ENCODE measurements at places on chromosomes 12 and 14.

- no peak for DNase-seq
These were observed 197.3 kb upstream of the RGS6 start for GRCh38 chr14:71734885-71735284.

DNA sequence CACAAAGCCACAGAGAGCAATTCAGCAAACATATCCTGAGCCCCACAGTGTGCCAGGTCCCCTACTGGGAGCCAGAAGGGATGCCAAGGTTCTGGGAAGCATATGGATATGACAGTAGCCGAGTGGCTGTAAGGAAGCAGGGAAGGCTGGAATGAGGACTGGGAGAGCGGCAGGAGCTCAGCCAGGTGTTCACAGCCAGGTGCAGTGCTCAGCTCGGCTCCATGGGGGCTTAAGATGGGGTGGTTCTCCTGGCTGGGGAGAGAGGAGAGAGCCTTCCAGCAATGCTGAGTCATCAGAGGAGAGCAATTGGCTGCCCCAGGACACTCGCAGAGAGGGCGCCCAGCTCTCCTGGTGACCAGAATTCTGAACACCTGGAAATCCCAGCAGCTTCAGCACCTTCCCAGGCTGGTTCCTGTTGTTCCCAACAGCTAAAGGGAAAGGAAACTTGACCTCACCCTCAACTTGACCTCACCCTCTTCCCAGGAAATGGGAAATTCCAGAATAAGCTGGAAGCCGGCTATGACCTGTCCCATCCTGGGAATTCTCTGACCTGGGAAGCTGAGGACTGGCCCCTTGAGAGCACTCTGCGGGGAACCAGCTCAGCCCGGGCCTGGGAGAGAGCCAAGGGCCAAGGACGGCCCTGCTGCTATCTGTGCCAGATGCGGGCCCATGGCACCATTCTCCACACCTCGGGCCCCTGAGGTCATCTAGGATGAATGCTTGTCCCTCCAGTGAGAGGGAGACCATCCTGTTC lies 34.6 kb downstream of the SLC6A12 start:
- DNase-seq = no peak

DNA sequence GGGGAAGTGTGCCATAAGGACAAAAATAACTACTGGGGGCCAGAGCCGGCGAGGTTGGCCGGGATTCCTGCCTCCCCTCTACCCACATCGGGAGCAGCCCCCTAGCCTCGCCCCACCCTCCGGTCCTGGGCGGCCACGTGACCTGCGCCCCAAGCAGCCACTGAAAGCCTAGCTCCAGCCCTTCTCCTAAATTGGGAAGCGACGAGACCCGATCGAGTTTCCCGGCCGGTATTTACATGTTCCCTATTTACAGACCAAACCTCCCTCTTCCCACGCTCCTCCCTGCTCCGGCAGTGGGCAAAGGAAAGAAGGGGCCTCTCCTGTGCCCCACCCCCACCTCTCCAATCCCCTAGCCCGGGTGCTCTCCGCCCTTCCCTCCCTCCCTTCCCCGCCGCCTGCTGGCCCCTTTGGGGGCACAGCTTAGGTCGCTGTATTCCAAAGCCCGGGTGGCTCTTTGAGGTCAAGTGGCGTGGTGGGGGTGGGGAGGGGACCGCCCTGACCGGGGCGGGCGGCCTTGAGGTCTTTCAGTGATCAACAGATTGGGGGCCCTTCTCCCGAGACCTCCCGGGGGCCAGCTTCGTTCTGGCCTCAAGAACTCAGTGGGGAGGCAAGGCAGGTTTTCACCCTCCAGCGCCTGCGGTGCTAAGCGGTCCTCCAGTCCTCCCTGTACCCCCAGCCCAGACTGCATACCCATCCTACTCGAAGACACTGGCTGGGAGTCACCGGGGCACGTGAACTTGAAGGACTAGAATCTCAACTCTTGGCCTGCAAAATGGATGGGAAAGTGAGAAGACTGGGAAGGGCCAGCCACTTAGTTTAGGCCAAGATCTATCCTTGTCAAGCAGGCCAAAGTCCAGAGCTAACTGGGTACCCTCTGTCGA lies 6.3 kb upstream of the CTDSP2 start:
- DNase-seq = no peak

GRCh38 chr14:31942166-31942841 lies 134.8 kb upstream of the ARHGAP5 start:
- no peak for DNase-seq

- no peak for DNase-seq
These were observed 105.1 kb downstream of the RPS29 start for GRCh38 chr14:49480979-49481498.

DNA sequence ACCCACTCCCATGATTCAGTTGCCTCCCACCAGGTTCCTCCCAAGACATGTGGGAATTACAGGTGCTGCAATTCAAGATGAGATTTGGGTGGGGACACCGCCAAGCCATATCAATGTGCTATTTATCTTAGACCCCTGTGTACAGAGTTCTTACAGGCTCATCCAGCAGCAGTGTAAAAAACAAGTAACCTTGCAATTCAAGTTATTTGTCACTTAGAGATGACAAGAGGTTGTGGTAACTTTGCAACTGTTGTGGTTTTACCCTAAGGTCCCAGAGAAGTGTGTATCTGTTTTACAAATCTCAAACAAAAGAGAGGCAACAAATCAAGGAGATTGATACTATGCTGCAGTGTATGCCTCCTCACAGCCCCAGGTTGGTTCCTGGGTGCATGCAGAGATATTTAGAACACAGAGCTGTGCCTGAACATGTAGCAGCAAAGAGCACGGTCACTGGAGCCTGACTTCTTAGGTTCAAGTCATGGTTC lies 11.5 kb upstream of the HELB start:
- DNase-seq = no peak

- peak; percentile 50 for DNase-seq
These were observed at the start of gene CACNA1C for GRCh38 chr12:2052826-2053678. CACNA1C (plus strand) TSS chr12:2052987; CDS start chr12:2053563, 576 bp downstream.

DNA sequence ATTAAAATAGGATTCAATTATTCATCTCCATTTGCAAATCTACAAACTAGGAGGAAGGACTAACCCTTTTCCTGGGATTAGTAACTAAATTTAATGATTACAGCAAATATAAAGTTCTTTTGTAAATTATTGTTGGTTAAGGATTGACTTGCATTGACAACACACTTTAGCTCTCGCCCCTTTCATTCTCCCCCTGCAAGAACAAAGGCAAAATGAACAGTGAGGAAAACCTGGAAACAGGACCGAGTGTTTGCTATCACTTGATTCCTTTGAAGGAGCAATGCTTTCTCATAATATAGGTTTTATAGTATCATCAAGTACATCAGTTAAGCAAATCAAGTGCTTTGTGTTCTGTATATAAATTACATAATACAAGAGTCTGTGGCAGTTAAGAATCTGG lies 7.4 kb upstream of the COX16 start:
- no peak for DNase-seq

- DNase-seq = no peak
These were observed 42.4 kb downstream of the TRIP11 start for GRCh38 chr14:91997492-91997891.

- DNase-seq = no peak
These were observed 47.4 kb downstream of the IFNG-AS1 start for GRCh38 chr12:68036642-68037041.

- no peak for DNase-seq
These were observed 16.4 kb upstream of the GSG1 start for GRCh38 chr12:13119826-13120225.

GRCh38 chr14:79841433-79841832 lies 369.9 kb downstream of the DIO2 start:
- DNase-seq = no peak

- no peak for DNase-seq
These were observed 14.2 kb downstream of the RPS6KL1 start for GRCh38 chr14:74908861-74909341.

DNA sequence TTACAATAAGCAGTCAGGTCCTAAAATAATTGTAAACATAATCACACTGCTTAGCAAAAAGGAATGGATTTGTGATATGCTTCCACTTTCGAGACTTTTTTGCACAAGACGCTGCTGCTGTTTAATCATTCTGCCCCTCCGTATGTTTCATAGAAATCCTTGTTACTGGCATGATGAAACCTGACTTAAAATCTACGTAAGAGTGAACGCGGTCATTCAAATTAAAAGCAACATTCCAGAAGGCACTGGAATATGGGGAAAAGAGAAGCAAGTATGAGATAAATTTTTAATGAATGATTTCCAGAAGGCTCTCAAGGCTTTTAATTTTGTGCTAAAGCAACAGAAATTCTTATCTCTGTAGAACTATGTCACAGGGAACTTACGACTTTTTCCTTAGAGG lies 1.1 kb downstream of the CNIH1 start:
- DNase-seq = no peak

- DNase-seq = no peak
These were observed 121.5 kb upstream of the ATF7IP start for GRCh38 chr12:14243941-14244340.

DNA sequence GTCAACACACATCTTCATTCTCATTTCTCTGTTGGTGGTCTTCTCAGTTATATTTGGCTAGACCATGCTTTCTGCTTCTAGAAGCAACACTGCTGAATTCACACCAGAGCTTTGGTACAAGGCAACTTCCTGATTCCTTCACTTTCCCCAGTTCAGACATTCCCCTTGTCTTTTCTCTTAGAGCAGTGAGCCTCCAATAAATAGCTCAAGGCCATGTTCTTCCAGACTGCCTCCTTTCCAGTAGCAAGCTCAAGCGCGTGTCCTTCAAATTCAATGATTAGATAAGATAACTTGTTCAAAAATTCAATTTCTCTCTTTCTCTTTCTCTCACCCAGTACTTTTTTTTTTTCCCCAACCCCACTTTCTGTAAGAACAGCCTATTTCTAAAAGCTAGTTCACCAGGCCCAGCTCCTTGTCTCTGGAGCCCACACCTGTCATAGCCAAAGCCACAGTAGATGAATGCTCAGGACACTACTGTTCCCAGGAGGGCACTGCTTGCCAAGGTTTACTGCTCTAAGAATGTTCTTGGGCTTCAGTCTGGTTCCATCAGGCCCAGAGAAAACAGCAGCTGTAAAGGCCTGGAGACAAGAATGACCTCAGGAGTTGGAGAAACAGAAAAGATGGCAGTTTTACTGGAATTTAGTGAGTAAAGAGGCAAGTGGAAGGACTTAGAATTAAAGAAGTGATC lies 17.7 kb downstream of the TBK1 start:
- no peak for DNase-seq

GRCh38 chr14:68039593-68039992 lies 220.0 kb downstream of the RAD51B start:
- no peak for DNase-seq

- no peak for DNase-seq
These were observed 187.4 kb downstream of the DPF3 start for GRCh38 chr14:72706485-72706884.

DNA sequence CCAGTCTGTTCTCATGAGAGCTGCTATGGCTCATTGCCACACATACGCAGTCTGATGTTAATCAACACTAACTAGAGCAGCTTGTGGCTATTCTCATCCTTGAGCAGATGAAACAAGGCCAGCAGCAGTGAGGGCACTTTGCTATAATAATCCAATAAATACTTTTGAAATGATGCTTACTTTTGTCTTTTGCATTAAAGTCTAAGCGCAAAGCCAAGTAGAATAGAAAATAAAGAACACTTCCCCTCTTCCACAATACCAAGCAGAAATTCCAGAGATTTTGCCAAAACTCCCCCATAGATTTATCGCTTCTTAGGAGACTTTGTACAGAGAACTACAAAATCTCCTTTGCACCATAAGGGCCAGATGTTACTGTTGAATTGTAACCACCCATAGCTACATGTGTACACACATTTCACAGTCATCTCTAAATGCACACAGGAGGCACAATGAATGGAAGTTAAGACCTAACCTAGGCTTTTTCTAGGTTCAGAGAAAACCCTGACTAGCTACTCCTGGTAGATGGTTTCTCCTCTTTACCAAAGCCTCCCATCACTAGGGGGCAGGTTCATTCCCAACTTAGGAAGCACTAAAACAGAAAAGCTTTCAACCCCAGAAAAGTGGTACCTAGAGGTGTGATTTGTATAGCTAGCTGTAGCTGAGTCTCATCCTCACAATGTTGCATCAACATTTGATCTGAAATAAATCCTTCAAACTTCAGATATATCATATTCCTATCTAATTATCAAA lies 119.3 kb downstream of the HMGA2 start:
- DNase-seq = no peak

DNA sequence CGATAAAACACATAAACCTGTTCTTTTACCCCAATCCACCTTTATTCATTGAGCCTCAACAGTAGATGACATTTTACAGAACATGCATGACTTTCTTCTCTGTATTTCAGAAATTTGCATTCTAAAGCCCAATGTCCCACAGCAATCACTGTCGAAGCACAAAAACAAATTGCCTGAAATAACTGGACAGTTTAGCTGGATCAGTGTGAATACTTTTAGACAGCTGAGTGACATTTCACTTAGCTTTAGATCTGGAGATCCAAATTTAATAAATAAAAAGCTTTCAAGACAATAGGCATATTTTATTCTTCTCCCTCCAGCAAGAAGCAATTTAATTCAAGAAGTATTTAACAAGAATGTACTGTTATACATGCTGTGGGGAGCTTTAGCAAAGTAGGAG lies 109.1 kb upstream of the FSCB start:
- no peak for DNase-seq

GRCh38 chr12:89525824-89526770 lies at the start of gene POC1B:
POC1B (minus strand) TSS chr12:89526047; CDS start chr12:89525895, 152 bp downstream.
- DNase-seq = peak; percentile 93

DNA sequence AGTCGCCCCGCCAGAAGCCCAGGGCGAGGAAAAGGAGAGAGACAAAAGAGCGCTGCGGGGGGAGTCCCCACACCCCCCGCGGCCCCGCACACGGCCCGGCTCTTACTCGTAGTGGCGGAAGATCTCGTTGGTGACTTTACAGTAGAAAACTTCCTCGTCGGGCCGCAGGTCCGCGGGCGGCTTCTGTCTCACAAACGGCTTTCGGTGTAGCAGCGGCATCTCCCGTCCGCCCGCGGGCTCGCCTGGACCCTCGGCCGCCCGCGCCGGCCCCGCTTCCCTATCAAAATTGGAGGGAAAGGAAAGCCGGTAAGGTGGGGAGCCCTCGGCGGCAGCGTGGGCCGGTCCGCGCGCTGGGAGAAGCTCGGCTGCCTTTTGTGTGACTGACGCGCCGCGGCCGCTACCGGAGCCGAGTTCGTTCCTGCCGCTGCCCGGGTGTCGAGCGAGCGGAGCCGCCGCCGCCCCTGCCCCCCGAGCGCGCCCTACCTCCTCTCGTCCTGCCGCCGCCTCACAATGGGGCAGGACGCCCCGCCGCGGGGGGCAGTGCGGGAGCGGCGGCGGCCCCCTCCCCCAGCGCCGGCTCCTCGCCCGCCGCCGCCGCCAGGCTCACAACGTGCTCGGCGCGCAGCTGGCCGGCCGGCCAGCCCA lies 652 bp downstream of the BAZ1A start:
- DNase-seq = peak; percentile 64

- DNase-seq = no peak
These were observed 41.7 kb downstream of the SMIM41 start for GRCh38 chr12:52120951-52121823.

DNA sequence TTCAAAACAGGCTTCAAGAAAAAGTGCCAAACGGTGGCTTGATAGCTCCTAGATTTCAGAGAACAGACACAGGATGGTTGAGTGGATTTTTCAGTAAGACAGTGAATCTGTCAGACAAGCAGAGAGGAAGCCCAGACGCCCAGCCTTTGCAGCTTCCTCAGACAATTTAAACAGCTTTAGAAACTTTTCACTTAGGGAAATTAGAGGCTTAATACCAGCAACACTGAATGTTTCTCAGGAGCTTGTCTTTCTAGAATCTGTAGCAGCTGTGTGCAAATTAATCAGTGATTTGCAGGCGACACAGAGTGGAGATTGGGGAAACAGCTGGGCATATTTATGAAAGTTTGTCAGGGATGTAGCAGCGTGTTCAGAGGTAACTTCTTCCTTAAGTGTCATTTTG lies 362.1 kb downstream of the GALC start:
- no peak for DNase-seq

Measured in NCI-H1105 treated with DMSO at 0.1 percent for 48 hours (cell line).